Motor neuron (in vitro differentiated cells): ENCODE measurements at places on chromosomes 11 and 22. TPM values are rescaled to one million over a fixed set of nuclear protein-coding genes. Genes with fewer than 3 reads are reported as not detected.

OR5A1 gene
- 0.10 and 0.15 TPM in 2 replicates for total RNA-seq

MACROD1 gene
- total RNA-seq: 15.7 and 24.4 TPM in 2 replicates

VPS51 gene
- 117 and 119 TPM in 2 replicates for total RNA-seq

MMP12 gene
- 0.14 TPM in 1 of 2 replicates, not detected in the other for total RNA-seq

DHCR7 gene
- total RNA-seq: 46.1 and 48.2 TPM in 2 replicates

C22orf42 gene
- 0.71 and 0.73 TPM in 2 replicates for total RNA-seq
